ENCODE measurements at places on chromosomes 5 and 9.

DNA sequence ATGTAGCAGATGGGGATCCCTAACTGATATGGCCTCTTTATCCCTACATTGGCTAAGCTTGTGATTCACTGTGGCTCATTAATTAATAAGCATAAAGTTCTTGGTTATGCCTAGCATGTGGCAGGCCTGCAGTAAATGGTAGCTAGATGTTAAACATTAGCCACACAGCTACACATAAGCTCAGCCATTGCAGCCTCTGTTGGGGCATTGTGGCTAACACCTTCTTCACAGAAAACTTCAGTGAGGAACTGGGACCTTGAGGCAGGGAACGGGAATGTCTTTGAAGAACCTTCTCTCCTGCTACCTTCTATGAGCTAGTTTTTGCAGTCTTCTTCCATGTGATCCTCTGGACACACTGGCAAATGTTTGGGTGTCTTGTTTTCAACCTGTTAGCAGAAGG is 338.2 kb downstream of the NTRK2 start:
- DNase-seq, result no peak

- DNase-seq, result no peak
These were observed 60.5 kb downstream of the NUP214 start for GRCh38 chr9:131185924-131186323.

DNA sequence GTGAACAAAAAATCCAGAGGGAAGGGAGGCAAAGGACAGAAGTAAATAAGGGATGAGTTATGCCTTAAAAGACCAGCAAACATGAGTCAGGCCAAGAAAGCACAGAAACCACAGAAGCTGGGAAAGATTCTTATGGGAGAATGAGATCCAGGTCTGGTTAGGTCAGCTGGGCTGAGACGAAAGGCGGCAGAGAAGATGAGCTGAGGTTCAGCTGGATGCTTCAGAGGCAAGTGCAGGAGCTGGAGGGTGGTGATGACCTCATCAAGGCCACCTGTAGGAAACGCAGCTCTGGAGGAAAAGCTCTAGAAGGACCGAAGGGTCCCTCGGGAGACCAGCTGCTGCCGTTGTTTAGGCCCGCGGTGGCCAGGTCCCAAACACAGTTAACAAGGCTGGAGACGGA is 152.0 kb downstream of the MYO10 start:
- no peak for DNase-seq

DNA sequence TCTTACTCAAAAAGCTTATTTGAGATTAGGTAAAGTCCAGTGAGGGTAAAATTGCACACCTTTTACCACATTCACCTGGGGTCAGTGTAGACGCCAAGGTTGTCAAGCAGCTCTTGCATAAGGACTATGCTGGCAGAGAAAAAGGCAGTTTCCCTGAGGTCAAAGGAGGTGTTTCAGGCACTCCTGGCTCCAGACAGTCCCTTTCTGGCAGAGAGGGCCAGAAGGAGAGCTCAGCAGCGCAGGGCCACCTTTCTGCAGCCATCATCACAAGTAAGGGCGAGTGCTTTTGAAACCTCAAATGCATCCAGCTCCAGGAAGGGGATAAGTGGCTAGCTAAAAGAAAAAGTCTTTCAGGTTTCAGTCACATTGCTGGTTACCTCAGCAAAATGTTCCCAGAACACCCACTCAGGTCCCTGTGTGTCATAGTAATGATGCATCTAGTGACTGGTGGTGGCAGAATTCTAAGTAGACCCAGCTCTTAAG is 16.7 kb upstream of the IL13 start:
- no peak for DNase-seq

DNA sequence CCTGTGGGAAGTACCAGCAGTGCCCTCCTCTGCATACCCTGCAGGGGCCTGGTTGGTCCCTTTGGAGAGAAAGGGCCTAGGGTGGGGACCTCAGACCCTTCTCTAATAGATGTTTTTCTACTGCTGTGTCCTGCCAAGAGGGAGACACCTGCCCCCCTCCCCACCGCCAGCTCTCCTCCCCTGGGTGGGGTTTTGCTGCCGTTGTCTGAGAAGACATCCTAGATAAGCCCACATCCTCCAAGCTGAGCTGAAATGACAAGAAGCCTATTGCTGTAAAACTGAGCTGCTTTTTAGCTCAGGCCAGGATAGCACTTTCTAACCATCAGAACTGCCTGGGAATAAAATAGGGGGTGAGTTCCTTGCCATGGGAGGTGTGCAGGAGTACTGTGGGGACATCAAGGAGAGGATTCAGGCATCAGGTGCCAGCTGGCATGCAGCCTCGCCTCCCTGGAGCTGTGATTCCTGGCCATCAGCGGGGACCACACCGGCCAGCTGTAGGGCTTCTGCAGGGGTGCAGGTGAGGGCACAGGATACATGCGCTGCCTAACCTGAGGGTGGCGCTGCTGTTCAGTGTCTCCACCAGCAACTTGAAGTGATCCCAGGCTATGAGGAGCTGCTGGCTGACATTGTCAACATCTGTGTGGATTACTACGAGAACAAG is 37.9 kb downstream of the CYFIP2 start:
- DNase-seq, result no peak

DNA sequence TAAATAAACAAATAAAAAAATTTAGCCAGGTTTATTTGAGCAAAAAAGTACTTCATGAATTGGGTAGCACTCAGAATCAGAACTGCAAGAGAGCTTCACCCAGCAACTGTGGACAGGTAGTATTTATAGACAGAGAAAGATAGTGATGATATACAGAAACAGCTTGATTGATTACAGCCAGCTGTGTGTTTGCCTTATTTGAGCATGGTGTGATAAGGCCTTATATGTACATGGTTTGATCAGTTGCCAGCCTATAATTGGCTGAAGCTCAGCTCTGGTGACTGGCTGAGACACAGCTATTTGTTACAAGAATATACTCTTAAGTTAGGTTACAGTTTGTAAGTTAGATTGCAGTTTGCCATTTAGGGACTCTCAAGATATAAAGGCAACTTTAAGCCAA is 34.3 kb upstream of the ARL15 start:
- no peak for DNase-seq

GRCh38 chr9:122005597-122005996 is 87.5 kb downstream of the TTLL11 start:
- peak; percentile 0 for DNase-seq

GRCh38 chr5:81776258-81776657 is 25.4 kb upstream of the SSBP2 start:
- no peak for DNase-seq

GRCh38 chr5:144295284-144295683 is 124.6 kb downstream of the KCTD16 start:
- no peak for DNase-seq

- no peak for DNase-seq
These were observed 101.9 kb downstream of the IQGAP2 start for GRCh38 chr5:76504901-76505564.
